ENCODE measurements at places on chromosomes 3 and 15.
A peak's percentile ranks its signal among the peaks of the same experiment; 100 is the strongest.

DNA sequence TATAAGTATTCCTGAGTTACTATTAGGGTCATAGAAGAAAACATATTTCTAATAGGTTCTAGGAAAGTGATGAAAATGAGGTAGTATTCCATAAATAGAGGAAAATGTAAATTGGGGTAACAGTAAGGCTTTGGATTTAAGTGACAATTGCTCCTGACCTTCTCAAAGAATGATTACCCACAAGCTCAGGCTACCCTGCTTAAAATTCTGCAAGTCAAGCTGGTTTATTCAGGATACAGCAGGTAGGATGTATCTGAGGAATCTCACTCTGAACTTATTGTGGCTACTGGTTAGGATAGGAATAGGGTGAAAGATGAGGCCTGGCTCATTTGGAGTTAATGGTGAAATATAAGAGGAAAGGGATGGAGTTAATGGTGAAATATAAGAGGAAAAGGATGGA is 67.7 kb downstream of the CD200R1L start:
- DNase-seq, result no peak

- no peak for DNase-seq
Measured at GRCh38 chr3:5080779-5081550, 41.1 kb upstream of the ARL8B start.

- DNase-seq, result no peak
Measured at GRCh38 chr3:53035825-53036619, 9.9 kb downstream of the SFMBT1 start.

GRCh38 chr3:196117809-196118208 is 35.9 kb upstream of the TFRC start:
- DNase-seq, result no peak

- peak; percentile 61 for DNase-seq
Measured at GRCh38 chr15:25705433-25706115, 157.6 kb downstream of the ATP10A start.

GRCh38 chr3:59832702-59833101 is 782.9 kb upstream of the CFAP20DC start:
- DNase-seq, result no peak

DNA sequence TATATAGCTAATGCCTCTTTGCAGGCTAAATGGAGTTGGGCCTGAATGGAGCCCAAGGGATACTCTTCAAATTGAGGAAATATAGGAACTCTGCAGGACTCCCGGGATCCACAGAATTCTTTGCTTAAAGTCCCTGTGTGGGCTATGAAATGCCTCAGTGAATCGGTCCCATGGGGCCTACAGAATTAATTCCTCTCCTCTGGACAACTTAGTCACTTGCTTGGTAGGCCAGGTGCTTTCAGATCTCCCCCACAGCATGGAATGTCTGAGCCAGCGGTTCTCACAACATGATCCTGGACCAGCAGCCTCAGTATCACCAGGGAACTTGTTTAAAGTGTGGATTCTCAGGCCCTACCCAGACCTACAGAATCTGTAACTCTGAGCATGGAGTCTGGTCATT is 15.1 kb upstream of the PRICKLE2 start:
- peak; percentile 53 for DNase-seq

DNA sequence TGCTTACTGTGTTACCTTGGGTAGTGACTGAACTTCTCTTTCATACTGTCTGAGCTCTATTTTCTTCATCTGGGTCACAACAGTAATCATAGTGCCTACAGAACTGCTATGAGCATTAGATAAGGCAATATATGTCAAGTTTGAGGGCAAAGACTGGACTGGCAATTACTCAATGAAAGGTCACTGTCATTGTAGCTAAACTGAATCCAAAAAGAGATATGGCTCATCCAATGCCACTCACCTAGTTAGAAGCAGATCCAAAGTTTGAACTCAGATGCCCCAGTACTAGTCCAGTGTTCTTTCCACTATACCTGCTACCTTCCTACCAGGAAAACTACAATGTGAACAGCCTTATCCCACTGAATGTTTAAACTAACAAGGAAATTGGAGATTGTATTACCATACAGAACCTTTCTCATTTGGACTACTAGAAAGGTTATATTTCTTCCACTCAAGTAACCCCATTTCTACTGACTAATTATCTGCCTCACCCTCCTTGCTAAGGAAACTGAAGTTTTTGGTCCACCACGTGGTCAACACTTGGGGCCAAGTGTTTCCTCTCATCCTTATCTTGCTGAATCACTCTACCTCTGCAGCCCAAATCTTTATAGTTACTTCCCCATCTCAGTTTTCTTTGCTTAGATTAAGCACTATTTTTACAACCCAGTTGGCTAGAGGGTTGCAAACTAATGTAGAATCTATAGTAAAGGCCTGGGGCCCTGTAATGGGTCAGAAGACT is 202.3 kb upstream of the LPP start:
- no peak for DNase-seq

DNA sequence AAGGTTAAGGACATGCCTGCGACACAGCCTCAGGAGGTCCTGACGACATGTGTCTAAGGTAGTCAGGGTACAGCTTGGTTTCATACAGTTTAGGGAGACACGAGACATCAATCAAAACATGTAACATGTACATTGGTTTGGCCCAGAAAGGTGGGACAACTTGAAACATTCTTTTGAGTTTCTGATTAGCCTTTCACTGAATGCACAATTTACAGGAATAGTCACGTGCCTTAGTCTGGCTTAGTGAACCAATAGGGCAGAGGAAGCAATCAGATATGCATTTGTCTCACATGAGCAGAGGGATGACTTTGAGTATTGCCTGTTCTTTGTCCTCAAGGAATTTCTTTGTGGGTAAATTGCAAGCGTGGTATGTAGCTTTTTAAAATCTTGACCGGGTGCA is 24.5 kb upstream of the HDAC11 start:
- no peak for DNase-seq

- DNase-seq, result no peak
Measured at GRCh38 chr15:68706931-68707330, 113.8 kb downstream of the ANP32A start.

DNA sequence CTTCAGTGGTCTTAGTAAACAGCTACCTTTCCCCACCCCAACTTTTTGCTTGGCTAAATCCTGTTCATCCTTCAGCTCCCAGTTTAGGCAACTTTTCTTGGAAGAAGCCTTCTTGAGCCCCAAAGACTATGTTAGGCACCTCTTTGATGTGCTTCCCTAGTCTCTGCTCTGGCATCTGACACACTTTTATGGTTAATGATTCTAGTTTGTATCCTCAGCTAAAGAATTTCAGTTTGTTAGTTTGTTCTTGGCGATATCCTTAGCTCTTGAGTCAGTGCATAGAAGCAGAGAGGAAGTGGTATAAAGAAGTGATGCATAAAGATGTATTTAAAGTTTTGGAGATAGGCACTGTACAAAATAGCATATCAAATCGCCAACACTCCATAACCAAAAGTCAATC is 168.4 kb downstream of the WDR72 start:
- peak; percentile 75 for DNase-seq

DNA sequence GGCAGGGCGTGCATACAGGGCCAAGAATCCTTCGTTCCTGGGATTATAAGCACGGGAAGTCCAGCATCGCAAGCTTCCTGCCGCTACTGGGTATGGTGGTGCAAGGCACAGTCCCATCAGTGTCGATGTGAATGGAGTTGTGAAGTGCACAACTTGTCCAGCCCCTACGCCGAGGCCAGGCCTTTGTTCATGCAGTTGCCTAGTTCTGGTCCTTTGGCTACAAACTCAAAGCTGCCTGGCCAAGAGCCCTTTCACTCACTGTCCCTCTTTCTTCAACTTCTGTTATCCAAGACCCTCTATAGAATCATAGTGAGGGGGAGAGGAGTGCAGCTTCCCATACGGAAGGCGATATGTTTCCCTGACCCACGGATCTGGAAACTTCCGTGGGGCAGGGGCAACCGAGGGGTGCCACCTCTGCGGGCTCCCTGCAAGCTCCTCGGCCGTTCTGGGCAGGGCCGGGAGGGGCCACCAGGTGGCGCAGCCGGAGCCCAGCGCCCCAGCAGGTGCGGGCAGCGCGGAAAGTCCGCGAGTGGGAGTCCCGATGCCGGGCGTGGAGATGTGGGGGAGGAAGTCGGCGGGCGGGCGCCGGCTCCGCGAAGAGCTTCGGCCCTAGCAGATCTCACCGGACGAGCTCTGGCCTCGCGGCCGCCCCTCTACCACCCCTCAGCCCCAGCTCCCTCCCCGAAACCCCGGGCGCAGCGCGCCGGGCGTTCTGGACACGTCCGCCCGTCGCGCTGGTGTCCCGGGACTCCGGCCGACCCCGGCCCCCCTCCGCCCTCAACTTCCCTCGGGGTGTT is 693 bp downstream of the RASGRP1 start:
- DNase-seq, result peak; percentile 39

GRCh38 chr15:80275961-80276360 is 23.9 kb upstream of the CTXND1 start:
- no peak for DNase-seq

DNA sequence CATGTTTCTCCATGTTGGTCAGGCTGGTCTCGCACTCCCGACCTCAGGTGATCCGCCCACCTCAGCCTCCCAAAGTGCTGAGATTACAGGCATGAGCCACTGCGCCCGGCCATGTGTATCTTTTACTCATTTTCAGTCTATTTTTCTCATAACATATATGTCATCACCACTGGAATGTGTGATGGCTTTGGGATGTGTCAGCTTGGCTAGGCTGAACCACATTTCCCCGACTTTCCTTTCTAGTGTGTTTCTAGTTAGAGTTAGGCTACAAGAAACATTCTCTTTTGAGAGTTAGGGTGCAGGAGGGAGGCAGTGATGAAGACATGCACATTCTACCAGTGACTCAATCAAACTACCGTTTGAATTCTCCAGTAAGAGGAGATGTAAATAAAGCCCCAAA is 444.9 kb upstream of the THBS1 start:
- peak; percentile 93 for DNase-seq

DNA sequence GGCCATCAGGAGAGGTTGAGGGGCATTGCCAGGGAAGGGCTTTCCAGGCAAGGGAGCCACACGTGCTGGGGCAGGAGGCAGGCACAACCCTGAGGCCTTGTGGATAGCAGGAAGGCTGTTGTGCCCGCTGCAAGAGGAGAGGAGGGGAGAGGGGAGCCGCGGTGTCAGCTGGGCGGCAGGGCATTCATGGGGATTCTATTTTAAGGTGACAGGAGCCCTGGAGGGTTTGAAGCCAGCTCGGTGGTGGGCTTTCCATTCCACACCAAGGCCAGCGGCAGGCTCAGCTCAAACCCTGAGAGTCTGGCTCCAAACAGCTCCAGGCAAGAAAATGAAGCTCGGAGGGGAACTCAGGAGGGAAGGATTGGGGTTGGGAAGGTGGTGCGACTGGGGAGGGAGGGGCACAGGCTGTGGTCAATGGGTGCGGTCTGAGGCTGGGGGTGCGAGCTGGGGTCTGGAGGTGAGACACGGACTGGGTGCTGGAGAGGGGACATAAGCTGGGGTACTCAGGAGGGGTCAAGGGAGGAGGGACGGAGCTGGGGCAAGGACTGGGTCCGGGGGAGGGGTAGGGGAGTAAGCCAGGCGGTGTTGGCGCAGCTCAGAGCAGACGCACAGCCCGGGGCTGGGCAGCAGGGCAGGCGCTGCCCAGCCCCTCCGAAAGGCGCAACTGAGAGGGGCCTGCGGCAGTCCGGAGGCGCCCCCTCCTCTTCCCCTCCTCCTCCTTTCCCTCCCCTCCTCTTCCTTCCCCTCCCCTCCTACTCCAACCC is 43.4 kb downstream of the TPRA1 start:
- no peak for DNase-seq

Data from kidney glomerular epithelial cell (primary cell).